GM12878 (cell line): ENCODE measurements at places on chromosomes 5 and 9. TPM values are rescaled to one million over a fixed set of nuclear protein-coding genes. Genes with fewer than 3 reads are reported as not detected.

DNA sequence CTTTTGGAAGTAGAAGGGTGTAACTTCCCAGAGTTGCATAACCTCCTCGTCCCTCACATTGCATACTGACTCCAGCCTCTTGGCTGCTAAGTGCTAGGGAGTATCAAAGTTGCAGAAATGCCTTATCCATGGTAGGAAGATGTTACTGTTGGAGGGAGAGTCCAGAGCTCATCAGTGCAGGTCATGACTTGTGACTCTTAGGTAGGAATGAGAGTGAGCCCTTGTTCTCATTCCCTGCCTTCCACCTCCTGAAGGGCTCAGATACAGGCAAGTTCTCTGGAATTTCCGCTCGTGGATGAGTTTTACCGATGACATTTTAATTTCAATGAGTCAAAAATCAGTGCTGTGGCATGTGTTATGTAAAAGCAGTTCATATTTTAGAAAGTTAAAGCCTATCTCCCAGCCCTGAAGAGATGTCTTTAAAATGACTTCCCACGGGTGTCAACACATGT lies 17.0 kb downstream of the IRX1 start:
- DNase-seq = no peak
- H3K4me1 ChIP-seq = no peaks in the 10 kb centered on the region
- no peaks in the 10 kb centered on the region for H3K27me3 ChIP-seq
- no peaks in the 10 kb centered on the region for H3K36me3 ChIP-seq

GRCh38 chr9:84671586-84672521 lies 2.3 kb downstream of the NTRK2 start:
- H3K36me3 ChIP-seq = no peaks in the 10 kb centered on the region
- peaks cover 11% of the 10 kb centered on the region; the same call in 1 of the 2 replicates for H3K27me3 ChIP-seq
- no peak for DNase-seq
- H3K27ac ChIP-seq = no peak overlapping the region
- no peak overlapping the region for H3K4me3 ChIP-seq

GRCh38 chr9:70013598-70014196 lies 30.0 kb upstream of the MAMDC2 start:
- no peaks in the 10 kb centered on the region for H3K4me1 ChIP-seq
- H3K27ac ChIP-seq = no peak overlapping the region
- no peak overlapping the region for H3K4me3 ChIP-seq
- no peaks in the 10 kb centered on the region for H3K36me3 ChIP-seq
- DNase-seq = no peak

- no peak overlapping the region for H3K4me3 ChIP-seq
- no peaks in the 10 kb centered on the region for H3K36me3 ChIP-seq
- H3K4me1 ChIP-seq = no peaks in the 10 kb centered on the region
Measured at GRCh38 chr5:162372256-162372655, 304.7 kb downstream of the GABRG2 start.

GRCh38 chr5:173758676-173759075 lies 129.5 kb upstream of the CPEB4 start:
- no peaks in the 10 kb centered on the region for H3K27me3 ChIP-seq
- DNase-seq = no peak
- H3K27ac ChIP-seq = no peak overlapping the region
- no peaks in the 10 kb centered on the region for H3K36me3 ChIP-seq
- no peaks in the 10 kb centered on the region for H3K4me1 ChIP-seq

DNA sequence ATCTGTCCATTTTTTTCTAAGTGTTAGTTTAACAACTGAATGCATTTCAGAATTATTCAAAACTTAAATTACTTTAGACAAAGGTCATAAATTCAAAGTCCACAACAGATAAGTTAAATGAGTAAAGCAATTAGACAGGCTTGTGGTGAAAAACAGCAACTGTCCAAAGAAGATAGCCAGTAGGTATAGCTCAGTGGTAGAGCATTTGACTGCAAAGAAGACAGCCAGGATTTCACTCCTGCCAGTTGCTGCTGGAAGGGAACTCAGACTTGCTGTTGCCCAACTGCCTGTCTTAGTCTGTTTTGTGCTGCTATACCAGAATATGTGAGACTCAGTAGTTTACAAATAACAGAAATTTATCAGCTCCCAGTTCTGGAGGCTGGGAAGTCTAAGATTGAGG lies 10.0 kb downstream of the FANCC start:
- no peak overlapping the region for H3K27ac ChIP-seq
- no peak overlapping the region for H3K4me3 ChIP-seq
- H3K27me3 ChIP-seq = no peaks in the 10 kb centered on the region
- no peak for DNase-seq
- no peaks in the 10 kb centered on the region for H3K36me3 ChIP-seq

GRCh38 chr5:171578829-171579491 lies 159.5 kb downstream of the FGF18 start:
- peaks cover 2% of the 10 kb centered on the region for H3K27me3 ChIP-seq
- no peak for DNase-seq
- no peaks in the 10 kb centered on the region for H3K36me3 ChIP-seq
- H3K27ac ChIP-seq = no peak overlapping the region
- H3K4me1 ChIP-seq = no peaks in the 10 kb centered on the region

GRCh38 chr9:111066468-111066867 lies 28.2 kb upstream of the LPAR1 start:
- no peak overlapping the region for H3K4me3 ChIP-seq
- peaks cover 6% of the 10 kb centered on the region for H3K4me1 ChIP-seq
- no peak for DNase-seq
- no peaks in the 10 kb centered on the region for H3K36me3 ChIP-seq

DNA sequence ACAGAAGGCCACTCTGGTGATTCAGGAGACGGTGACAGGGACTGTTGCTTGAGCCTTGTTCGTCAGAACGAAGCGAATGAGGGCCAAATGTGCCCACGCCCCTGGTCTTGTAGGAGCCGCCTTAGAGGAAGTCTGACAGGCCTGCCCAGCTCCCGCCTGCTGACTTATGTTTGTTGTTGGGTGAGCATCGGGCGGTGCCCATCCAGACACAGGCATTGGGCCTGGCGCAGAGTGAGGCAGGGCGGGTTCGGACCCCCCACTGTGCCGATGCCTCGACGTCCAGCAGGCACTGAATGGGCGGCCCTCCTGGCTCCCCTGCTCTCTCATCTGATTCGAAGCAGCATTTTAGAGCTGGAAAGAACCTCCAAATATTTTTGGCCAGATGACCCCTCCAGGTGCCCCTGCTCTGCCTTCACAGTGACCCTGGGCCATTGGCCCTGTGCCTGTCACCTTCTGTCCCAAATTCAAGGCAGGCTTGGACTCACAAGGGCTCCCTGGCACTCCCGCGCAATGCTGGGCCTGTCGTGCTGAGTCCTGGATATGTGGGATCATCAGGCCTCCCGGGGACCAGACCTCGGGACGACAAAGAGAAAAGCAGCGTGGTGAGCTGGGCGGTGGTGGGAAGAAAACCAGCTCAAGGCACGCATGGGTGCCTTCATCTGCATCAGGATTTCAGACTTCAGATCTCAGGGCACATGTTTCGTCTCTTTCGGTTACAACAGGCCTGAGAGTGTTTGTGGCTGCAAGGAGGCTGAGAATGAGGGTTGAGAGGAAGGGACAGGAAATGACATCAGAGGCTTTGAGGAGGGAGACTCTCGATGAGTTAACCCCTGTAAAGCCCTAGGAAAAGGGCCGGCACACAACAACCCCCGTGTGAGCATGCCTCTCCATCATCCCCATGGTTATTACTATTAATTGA lies 37.1 kb upstream of the OLFM1 start:
- H3K27ac ChIP-seq = no peak overlapping the region
- H3K27me3 ChIP-seq = no peaks in the 10 kb centered on the region; the same call in 1 of the 2 replicates
- peak; percentile 13 for DNase-seq
- H3K36me3 ChIP-seq = no peaks in the 10 kb centered on the region

DNA sequence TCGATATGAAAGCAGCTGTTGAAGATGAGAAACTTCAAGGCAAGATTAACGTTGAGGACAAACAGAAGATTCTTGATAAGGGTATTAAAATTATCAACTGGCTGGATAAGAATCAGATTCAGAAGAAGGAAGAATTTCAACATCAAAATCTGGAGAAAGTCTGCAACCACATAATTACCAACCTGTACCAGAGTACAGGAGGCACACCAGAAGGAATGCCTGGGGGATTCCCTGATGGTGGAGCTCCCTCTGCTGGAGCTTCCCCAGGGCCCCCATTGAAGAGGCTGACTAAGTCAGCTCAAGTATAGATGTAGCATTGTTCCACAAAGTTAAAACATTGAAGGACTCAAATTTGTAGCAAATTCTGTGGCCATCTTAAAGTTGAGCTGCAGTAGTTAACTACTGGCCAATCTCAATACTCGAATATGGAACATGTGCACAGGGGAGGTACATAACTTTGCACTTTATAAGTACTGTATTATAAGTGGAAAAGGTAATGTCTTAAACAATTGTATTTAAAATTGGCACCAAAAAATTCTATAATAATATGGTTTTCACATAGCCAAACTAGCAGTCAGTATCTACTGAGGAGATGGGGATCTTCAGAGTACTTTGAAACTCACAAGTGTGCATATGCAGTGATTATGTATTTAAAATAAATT lies 237.5 kb downstream of the CHSY3 start:
- DNase-seq = no peak
- H3K27me3 ChIP-seq = no peaks in the 10 kb centered on the region
- H3K4me1 ChIP-seq = no peaks in the 10 kb centered on the region
- no peak overlapping the region for H3K27ac ChIP-seq
- H3K4me3 ChIP-seq = no peak overlapping the region
- H3K36me3 ChIP-seq = no peaks in the 10 kb centered on the region

GRCh38 chr9:20407013-20407412 lies 215.3 kb downstream of the MLLT3 start:
- no peaks in the 10 kb centered on the region; the same call in 1 of the 2 replicates for H3K4me1 ChIP-seq
- no peak for DNase-seq
- H3K36me3 ChIP-seq = no peaks in the 10 kb centered on the region; the same call in 1 of the 2 replicates
- H3K27ac ChIP-seq = no peak overlapping the region
- no peaks in the 10 kb centered on the region for H3K27me3 ChIP-seq

DNA sequence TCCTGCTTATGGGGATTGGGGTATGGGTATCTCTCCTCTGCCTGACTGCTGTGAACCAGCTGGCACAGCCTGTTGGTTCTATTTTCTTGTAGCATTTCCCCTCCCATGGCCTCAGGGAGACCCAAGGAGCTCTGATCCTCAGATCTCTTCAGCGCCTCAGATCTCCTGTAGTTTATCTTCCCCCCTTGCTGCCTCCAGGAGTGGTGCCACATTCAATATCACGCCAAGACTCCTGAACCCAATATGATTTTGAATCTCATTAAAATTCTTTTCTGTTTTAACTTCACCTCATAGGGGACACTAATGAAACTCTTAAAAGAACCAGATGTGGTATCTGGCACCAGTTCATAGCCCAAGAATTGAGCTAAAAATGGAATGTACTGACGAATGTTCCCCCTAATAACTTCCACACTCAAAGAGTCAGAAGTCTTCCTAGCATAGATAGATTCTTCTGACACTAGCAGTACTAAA lies 59.6 kb upstream of the LIFR start:
- no peak overlapping the region for H3K27ac ChIP-seq
- DNase-seq = no peak
- no peaks in the 10 kb centered on the region for H3K4me1 ChIP-seq
- H3K4me3 ChIP-seq = no peak overlapping the region
- H3K27me3 ChIP-seq = no peaks in the 10 kb centered on the region

- no peak overlapping the region for H3K4me3 ChIP-seq
- no peaks in the 10 kb centered on the region; the same call in 1 of the 2 replicates for H3K27me3 ChIP-seq
- no peak for DNase-seq
- no peaks in the 10 kb centered on the region for H3K36me3 ChIP-seq
- H3K4me1 ChIP-seq = peaks cover 5% of the 10 kb centered on the region; the same call in 1 of the 2 replicates
- H3K27ac ChIP-seq = no peak overlapping the region
Measured at GRCh38 chr5:10468256-10468655, 26.6 kb downstream of the ROPN1L start.

- H3K27ac ChIP-seq = no peak overlapping the region
- no peak for DNase-seq
- H3K4me3 ChIP-seq = no peak overlapping the region
- H3K4me1 ChIP-seq = no peaks in the 10 kb centered on the region
- no peaks in the 10 kb centered on the region for H3K36me3 ChIP-seq
Measured at GRCh38 chr9:114735704-114736103, 53.7 kb upstream of the TEX48 start.

- DNase-seq = no peak
- no peaks in the 10 kb centered on the region for H3K27me3 ChIP-seq
- peak overlapping the region; percentile 24; the same call in 1 of the 2 replicates for H3K4me3 ChIP-seq
- H3K4me1 ChIP-seq = no peaks in the 10 kb centered on the region; the same call in 1 of the 2 replicates
- H3K36me3 ChIP-seq = peaks cover 2% of the 10 kb centered on the region
- no peak overlapping the region for H3K27ac ChIP-seq
Measured at GRCh38 chr9:132673355-132673754, 3.1 kb downstream of the GTF3C4 start.

DNA sequence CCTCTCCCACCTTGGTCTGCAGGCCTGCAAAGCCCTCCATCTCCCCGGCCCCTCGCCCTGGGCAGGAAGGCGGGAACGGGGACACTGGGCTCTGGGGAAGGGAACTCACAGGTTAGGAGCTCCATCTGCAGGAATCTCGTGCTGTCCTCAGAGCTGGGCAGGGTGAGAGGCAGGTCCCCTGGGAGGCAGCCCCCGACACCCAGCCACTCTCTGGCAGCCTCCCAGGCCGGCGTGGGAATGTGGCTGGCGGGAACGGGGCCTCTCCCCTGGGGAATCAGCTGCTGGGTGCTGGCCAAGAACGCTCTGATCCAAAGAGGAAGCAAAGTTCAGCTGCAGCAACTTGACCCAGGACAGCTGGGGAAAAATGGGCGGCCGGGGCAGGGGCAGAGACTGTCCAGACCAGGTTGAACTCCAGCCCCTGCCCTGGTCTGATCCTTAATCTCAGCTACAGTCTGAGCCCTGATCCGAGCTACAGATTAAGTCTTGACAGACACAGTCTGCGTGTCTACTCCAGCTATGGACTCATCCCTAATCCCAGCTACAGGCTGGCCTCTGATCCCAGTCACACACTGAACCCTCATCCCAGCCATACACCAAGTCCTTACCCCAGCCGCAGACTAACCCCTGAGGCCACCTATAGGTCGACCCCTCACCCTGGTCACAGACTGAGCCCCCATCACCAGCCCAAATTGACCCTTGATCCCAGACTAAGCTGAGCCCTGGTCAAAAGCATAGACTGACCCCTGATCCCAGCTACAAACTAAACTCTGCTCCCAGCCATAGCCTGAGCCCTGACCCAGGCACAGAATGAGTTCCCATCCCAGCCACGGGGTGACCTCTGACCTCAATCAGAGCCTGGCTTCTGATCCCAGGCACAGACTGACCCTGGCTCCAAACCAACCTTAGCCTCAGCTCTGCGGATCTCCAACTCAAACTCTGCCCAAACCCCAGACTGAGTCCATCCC lies 37.3 kb upstream of the EGFL7 start:
- no peak overlapping the region for H3K27ac ChIP-seq
- no peaks in the 10 kb centered on the region for H3K36me3 ChIP-seq
- DNase-seq = no peak
- H3K4me3 ChIP-seq = no peak overlapping the region

Gene SCAMP1
- 20.9 and 22.0 TPM in 2 replicates for total RNA-seq

Gene SHISAL2B
- total RNA-seq = not detected in 2 replicates

Gene NEUROG1
- not detected in 2 replicates for total RNA-seq

Gene OLFML2A
- total RNA-seq = 0.10 and 0.27 TPM in 2 replicates

Gene NADK2
- 8.5 and 8.9 TPM in 2 replicates for total RNA-seq

Gene WDR38
- total RNA-seq = not detected in 2 replicates

Gene SPATA31D4
- total RNA-seq = not detected in 2 replicates

Gene NOL6
- 51.8 and 53.2 TPM in 2 replicates for total RNA-seq

Gene SLC9A3
- 2.3 and 2.5 TPM in 2 replicates for total RNA-seq

Gene IL4
- total RNA-seq = not detected in 2 replicates
